Activated CD8-positive, alpha-beta T cell treated with anti-CD3 and anti-CD28 coated beads for 36 hours (primary cell): ENCODE measurements at places on chromosomes 13 and 19.

DNA sequence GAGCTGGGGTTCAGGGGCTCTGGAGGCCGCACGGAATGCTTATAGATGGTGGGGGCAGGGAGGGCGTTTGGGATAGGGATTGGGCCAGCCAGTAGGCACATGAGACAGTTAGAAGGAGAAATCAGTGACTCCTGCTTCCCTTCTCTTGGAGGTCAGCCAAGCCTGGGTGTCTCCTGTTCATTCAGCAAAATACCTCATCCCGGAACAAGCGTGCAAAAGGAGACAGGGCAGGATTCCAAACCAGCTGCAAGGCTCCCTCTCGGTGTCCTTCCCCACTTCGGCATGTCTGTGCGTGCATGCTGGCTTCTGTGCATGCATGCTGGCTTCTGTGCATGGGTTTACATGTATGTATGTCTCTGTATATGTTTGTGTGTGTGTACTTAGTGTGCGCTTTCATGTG lies 37.3 kb upstream of the PEPD start:
- H3K27ac ChIP-seq: no peak overlapping the region
- DNase-seq: no peak
- no peaks in the 10 kb centered on the region for H3K36me3 ChIP-seq
- no peak overlapping the region for H3K4me3 ChIP-seq
- H3K4me1 ChIP-seq: no peaks in the 10 kb centered on the region

GRCh38 chr13:45473627-45474026 lies 8.9 kb downstream of the COG3 start:
- H3K27ac ChIP-seq: no peak overlapping the region
- H3K4me1 ChIP-seq: peaks cover 58% of the 10 kb centered on the region
- peak; percentile 31 for DNase-seq
- peaks cover 20% of the 10 kb centered on the region for H3K36me3 ChIP-seq
- no peak overlapping the region for H3K4me3 ChIP-seq

GRCh38 chr13:104522235-104523072 lies 1456.2 kb upstream of the SLC10A2 start:
- no peaks in the 10 kb centered on the region for H3K27me3 ChIP-seq
- H3K27ac ChIP-seq: no peak overlapping the region
- no peak overlapping the region for H3K4me3 ChIP-seq

- peak overlapping the region; percentile 36 for H3K27ac ChIP-seq
- no peak for DNase-seq
- peak overlapping the region; percentile 79 for H3K4me3 ChIP-seq
- H3K4me1 ChIP-seq: peaks cover 18% of the 10 kb centered on the region
- no peaks in the 10 kb centered on the region for H3K27me3 ChIP-seq
Observed at GRCh38 chr19:14496834-14497227, 904 bp upstream of the GIPC1 start.

- H3K27me3 ChIP-seq: no peaks in the 10 kb centered on the region
- no peaks in the 10 kb centered on the region for H3K36me3 ChIP-seq
Observed at GRCh38 chr19:31960474-31960873, 384.9 kb upstream of the ZNF507 start.

GRCh38 chr13:90187478-90188350 lies 1159.8 kb upstream of the MIR17HG start:
- no peaks in the 10 kb centered on the region for H3K36me3 ChIP-seq
- no peak for DNase-seq
- no peaks in the 10 kb centered on the region for H3K4me1 ChIP-seq
- no peaks in the 10 kb centered on the region for H3K27me3 ChIP-seq

- no peak for DNase-seq
- no peaks in the 10 kb centered on the region for H3K36me3 ChIP-seq
- H3K27me3 ChIP-seq: no peaks in the 10 kb centered on the region
- H3K4me3 ChIP-seq: no peak overlapping the region
- no peaks in the 10 kb centered on the region for H3K4me1 ChIP-seq
Observed at GRCh38 chr13:39376076-39376475, 226.9 kb downstream of the LHFPL6 start.

GRCh38 chr19:4722671-4723594 lies 709 bp downstream of the DPP9 start:
- peaks cover 11% of the 10 kb centered on the region for H3K36me3 ChIP-seq
- peak; percentile 41 for DNase-seq
- H3K27ac ChIP-seq: peak overlapping the region; percentile 91
- peak overlapping the region; percentile 99 for H3K4me3 ChIP-seq

GRCh38 chr13:30725326-30726085 lies 9.8 kb upstream of the ALOX5AP start:
- no peak overlapping the region for H3K4me3 ChIP-seq
- H3K27ac ChIP-seq: no peak overlapping the region
- no peaks in the 10 kb centered on the region for H3K36me3 ChIP-seq
- peaks cover 8% of the 10 kb centered on the region for H3K4me1 ChIP-seq

GRCh38 chr13:112107289-112107688 lies 40.3 kb downstream of the SOX1 start:
- H3K36me3 ChIP-seq: no peaks in the 10 kb centered on the region
- H3K4me3 ChIP-seq: no peak overlapping the region
- H3K27me3 ChIP-seq: peaks cover 46% of the 10 kb centered on the region

DNA sequence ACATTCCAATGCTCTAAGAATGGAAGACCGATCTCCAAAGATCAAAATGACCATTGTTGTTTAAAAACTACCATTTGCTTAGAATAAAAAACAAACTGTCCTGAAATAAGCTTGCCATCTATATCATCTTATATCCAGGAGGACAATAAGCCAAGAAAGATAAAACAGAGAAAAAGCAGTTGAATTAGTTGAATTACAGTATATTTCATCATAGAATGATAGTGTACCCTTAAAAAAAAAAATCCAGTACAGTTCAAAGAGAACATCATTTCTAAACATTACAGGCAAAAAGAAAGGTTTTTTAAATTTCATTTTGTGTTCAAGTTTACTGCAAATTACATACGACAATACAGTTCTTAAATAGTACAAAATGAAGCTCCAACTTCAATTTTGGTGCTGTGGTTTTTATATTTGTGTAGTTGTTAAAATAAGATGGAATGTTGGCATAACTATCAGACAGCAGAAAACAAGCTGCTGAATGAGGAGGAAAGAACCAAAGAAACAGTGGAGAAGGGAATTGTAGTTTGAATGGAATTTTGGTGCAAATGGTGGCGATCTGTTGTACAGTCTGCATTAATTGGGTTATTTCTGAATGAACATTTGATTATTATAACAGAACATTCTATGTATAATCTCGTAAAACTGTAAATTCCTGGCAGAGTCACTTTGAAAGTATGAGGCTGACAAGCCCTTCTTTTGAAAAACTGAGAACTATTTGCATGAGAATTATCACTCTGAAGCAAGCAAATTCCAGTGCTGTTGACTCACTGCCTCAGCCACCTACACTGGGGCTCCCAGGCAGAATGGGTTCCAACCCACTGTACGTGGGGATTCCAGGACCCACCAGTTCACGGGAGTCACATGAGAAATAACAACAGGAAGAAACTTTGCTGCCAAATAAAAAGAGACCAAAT lies 37.7 kb downstream of the LHFPL6 start:
- no peak for DNase-seq
- H3K27me3 ChIP-seq: peaks cover 10% of the 10 kb centered on the region
- no peaks in the 10 kb centered on the region for H3K36me3 ChIP-seq
- H3K27ac ChIP-seq: no peak overlapping the region

GRCh38 chr19:1945899-1946298 lies 4.9 kb downstream of the CSNK1G2 start:
- no peak overlapping the region for H3K27ac ChIP-seq
- H3K27me3 ChIP-seq: no peaks in the 10 kb centered on the region
- no peak overlapping the region for H3K4me3 ChIP-seq
- peaks cover 33% of the 10 kb centered on the region for H3K4me1 ChIP-seq
- H3K36me3 ChIP-seq: peaks cover 5% of the 10 kb centered on the region

GRCh38 chr13:50162567-50162966 lies 147.3 kb downstream of the KCNRG start:
- H3K36me3 ChIP-seq: no peaks in the 10 kb centered on the region
- H3K27ac ChIP-seq: no peak overlapping the region
- H3K4me1 ChIP-seq: peaks cover 4% of the 10 kb centered on the region
- no peak for DNase-seq

DNA sequence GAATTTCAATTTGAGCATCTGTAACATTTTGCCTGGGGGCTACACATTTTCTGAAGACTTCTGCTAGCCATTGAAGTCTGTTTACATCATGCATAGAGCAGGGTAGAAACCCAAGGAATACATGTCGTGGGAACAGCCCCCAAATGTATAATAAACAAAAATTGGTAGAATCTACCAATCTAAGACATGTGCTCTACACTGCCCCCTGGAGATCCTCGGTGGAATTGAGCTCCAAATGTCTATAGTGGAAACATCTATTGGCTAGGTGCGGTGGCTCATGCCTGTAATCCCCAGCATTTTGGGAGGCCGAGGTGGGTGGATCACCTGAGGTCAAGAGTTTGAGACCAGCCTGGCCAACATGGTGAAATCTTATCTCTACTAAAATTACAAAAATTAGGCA lies 57.3 kb downstream of the MBD3L2B start:
- peak; percentile 65 for DNase-seq
- no peaks in the 10 kb centered on the region for H3K36me3 ChIP-seq
- H3K27me3 ChIP-seq: no peaks in the 10 kb centered on the region
- no peak overlapping the region for H3K4me3 ChIP-seq

- no peak overlapping the region for H3K27ac ChIP-seq
- no peaks in the 10 kb centered on the region for H3K4me1 ChIP-seq
- peaks cover 4% of the 10 kb centered on the region for H3K36me3 ChIP-seq
- no peak overlapping the region for H3K4me3 ChIP-seq
- H3K27me3 ChIP-seq: no peaks in the 10 kb centered on the region
Observed at GRCh38 chr19:47700934-47701716, 12.1 kb upstream of the EHD2 start.

GRCh38 chr13:49739498-49740187 lies 48.4 kb upstream of the EBPL start:
- H3K36me3 ChIP-seq: peaks cover 17% of the 10 kb centered on the region
- no peaks in the 10 kb centered on the region for H3K4me1 ChIP-seq
- H3K4me3 ChIP-seq: no peak overlapping the region

DNA sequence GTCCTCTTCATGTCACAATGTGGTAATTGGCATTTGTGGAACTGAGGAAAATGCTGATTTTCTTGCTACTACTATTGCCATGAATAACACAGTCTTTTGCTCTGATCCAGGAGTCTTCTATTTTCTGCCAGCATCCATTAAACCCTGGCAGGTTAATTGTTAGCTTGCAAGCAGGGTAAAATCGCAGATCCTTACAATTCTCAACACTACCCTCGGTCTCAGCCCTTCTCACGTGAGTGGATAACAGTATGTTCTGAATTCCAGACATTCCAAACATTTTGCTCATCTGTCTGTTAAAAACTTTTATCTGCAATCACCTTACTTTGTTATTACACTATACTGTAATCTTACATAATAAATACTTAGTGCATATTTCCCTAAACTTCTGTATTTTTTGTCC lies 251.3 kb upstream of the ATXN8OS start:
- no peak overlapping the region for H3K27ac ChIP-seq
- H3K4me1 ChIP-seq: no peaks in the 10 kb centered on the region

DNA sequence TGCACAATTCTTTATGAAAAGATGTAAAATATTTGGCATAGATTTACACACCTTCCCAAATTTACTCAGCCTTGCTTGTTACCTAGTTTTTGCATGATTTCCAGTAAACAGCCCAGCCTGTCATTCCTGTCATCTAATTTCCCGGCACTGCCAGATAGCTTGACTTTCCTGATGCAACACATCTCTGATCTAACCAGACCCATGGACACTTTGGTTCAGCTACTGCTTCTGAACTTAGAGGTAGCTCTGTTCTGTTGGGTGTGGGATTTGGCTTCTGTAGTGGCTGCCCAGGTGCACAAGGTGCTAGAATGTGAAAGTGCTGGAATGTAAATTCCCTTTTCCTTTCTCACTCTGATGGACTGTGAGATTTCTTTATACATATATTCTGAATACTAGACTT lies 1033.5 kb downstream of the SLITRK1 start:
- no peaks in the 10 kb centered on the region for H3K27me3 ChIP-seq
- H3K4me1 ChIP-seq: no peaks in the 10 kb centered on the region
- DNase-seq: no peak

- H3K4me1 ChIP-seq: no peaks in the 10 kb centered on the region
- H3K36me3 ChIP-seq: peaks cover 67% of the 10 kb centered on the region
- no peak for DNase-seq
- no peaks in the 10 kb centered on the region for H3K27me3 ChIP-seq
- no peak overlapping the region for H3K27ac ChIP-seq
- H3K4me3 ChIP-seq: no peak overlapping the region
Observed at GRCh38 chr13:60501236-60501635, 104.2 kb downstream of the TDRD3 start.

- H3K4me3 ChIP-seq: no peak overlapping the region
- no peak overlapping the region for H3K27ac ChIP-seq
- H3K36me3 ChIP-seq: no peaks in the 10 kb centered on the region
- peaks cover 5% of the 10 kb centered on the region for H3K27me3 ChIP-seq
Observed at GRCh38 chr13:48797761-48798160, 144.0 kb downstream of the CYSLTR2 start.

DNA sequence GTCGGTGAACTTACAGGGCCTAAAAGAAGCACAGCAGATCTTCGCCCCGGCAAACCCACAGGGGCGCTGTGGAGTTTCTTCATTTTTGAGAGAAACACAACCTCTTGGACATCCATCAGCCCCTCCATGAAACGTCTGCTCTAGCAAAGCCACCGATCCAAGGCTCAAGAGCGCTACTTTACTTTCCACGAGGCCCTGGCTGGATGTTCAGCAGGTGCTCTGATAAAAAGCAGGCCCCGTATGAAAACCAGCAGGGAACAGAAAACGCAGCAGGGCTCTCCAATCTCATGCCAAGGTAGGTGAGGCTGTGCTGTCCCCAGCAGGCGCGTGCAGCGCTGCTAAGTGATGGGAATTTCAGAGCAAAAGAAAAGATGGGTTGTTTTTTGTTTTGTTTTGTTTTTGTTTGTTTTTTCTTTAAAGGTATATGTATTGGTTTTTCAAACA lies 86.7 kb downstream of the IRS2 start:
- peaks cover 7% of the 10 kb centered on the region for H3K4me1 ChIP-seq
- H3K27me3 ChIP-seq: peaks cover 13% of the 10 kb centered on the region
- DNase-seq: no peak
- no peak overlapping the region for H3K4me3 ChIP-seq
- no peaks in the 10 kb centered on the region for H3K36me3 ChIP-seq

GRCh38 chr13:98403076-98403475 lies 173.8 kb downstream of the STK24 start:
- H3K27ac ChIP-seq: no peak overlapping the region
- H3K4me1 ChIP-seq: no peaks in the 10 kb centered on the region
- DNase-seq: no peak
- no peak overlapping the region for H3K4me3 ChIP-seq

GRCh38 chr13:63107179-63107943 lies 1691.7 kb upstream of the PCDH20 start:
- no peak overlapping the region for H3K4me3 ChIP-seq
- DNase-seq: no peak
- no peaks in the 10 kb centered on the region for H3K27me3 ChIP-seq
- no peaks in the 10 kb centered on the region for H3K4me1 ChIP-seq
- no peaks in the 10 kb centered on the region for H3K36me3 ChIP-seq
